ENCODE measurements at places on chromosomes 7 and 10. TPM values are rescaled to one million over a fixed set of nuclear protein-coding genes. Genes with fewer than 3 reads are reported as not detected.

DNA sequence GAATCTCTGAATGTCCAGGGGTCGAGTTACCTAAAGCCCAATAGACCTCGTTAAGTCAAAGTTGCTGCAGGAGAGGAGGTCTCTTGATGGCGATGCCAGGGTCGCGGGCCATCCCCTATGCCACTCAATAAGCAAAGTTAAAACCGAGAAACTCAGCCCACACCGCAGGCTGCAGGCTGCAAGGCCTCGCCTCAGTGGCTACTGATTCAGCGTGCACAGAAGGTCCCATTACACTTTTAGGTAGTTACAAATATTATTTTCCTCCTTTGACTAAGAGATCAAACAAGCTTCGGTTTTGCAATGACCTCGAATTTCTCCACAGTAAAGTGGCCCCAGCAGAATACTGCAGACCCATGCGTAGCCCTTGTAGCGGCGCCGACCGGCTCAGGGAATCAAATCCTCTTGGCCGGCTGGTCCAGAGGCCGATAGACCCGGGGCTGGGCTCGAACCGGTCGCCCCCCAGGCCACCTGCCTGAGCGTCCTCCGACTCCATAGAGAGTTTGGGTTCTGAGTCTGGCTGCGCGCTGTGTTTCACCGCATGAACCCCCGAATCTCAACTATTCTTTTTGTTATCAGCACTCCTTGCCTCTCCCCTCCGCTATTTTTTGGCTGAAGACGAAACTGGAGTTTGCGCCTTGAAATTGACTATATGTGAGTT lies 2.3 kb downstream of the C1QL3 start:
- DNase-seq, result peak; percentile 7

DNA sequence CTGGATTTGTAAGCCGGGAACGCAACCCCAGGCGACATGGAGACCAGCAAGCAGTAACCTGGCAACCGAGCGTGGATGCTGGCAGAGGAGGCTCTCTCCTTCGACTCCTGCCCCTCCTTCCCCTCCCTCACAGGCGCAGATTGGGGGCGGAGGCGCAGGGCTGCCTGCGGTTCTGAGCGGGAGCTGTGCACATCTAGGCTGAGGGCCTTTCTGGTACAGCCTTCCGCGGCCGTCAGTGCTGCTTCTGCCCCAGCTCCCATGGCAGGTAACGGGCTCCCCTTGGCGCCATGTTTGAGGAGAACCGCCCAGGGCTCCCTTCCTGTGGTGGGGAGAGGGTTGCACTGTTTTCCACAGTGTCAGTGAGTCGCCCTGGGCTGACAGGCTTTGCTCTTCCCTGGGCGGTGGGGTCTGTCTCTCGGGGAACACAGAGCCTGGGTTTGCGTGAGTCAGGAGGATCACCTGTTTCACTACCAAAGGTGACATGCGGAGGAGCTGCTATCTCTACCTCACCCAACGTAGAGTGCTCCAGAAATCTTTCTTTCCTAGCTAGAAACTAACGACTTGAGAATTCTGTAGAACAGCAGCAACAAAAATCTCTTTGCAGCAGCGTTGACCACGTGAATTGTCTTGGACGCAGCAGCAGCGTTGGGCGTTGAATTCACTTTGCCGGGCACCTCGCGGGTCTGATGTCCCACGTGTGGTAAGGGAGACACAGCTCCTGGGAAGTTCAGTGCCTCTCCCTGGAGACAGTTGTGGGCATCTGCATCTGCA lies 154.8 kb upstream of the COBL start:
- no peak for DNase-seq

GRCh38 chr10:22657566-22658225 lies 56.7 kb downstream of the PIP4K2A start:
- DNase-seq, result no peak

Gene RBM20
- under 0.01 TPM for total RNA-seq

GRCh38 chr7:106054156-106054910 lies 57.8 kb downstream of the SYPL1 start:
- DNase-seq, result no peak

Gene RTKN2
- total RNA-seq, result not detected

DNA sequence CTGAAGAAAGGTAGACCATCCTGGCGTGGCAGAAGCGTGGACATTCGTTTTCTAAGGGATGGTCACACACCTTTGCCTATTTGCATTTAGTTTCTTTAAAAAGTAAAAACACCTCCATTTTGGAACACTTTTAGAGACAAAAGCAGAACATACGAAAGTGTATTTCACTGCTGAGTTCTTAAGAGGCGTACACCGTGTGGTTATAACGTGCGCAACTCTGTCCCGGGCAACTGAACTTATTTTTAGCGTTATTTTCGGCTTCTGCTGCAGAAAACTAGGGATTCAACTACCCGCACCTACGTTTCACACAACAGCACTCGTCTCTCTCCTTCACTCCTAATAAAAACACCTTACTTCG lies 557 bp upstream of the LSM8 start:
- DNase-seq, result no peak

Gene MLXIPL
- total RNA-seq, result 102 TPM

GRCh38 chr10:70283445-70284399 lies at the start of gene NPFFR1:
Gene NPFFR1, minus strand, starts transcription at chr10:70284004. Its CDS starts 328 bp downstream, at chr10:70283676.
- peak; percentile 54 for DNase-seq

DNA sequence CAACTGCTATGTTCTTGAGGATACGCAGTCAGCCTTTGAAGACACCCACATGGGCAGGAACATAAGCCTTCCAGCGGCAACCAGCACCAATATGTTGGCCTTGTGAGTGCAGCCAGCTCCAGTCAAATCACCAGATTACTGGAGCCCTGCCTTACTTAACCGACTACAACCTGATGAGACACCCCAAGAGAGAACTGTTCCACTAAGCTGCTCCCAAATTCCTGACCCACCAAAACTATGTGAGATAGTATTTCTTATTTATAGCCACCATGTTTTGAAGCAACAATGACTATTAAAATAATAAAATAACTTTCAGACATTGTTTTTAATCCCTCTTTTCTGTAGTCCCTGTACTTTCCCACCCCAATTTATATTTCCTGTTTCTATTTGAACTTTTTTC lies 179.6 kb downstream of the ADK start:
- DNase-seq, result no peak

DNA sequence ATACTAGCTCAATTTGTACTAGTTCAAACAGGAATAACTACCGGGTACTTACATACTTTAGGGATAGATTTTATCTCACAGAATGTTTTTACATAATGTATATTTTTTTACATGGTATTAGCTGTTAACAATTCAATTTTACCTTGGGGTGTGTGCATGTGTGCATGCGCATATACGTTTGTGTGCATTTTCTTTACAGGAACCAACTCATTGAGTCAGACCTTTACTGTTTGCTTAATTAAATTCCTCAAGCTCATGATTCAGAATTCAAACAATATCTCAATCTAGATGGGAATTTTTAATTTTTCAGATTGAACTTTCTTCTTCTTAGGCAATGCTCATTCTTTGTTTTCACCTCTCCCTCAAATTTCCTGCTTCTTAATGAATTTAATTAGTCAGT lies 24.7 kb upstream of the WASL start:
- DNase-seq, result no peak

- no peak for DNase-seq
These were observed 83.9 kb downstream of the MKX start for GRCh38 chr10:27661514-27662286.

DNA sequence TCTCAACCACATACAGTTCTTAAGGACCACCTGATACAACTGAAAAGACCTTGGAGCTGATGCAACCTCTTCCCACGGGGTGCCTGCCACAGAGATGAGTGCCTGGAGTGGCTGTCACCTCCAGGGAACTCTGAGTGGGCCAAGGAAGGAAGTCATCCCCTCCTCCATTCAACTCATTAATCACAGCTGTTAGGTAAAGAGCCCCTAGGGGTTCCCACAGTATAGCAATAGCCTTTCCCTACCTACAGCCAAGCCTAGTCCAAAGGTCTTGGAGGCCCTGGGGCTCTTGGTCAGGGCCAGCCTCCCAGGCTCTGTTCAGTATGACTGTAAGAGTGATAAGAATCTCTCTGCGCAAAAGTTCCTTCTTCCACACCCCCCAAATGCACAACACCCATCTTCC lies 70.4 kb upstream of the NFE2L3 start:
- DNase-seq, result peak; percentile 47

- peak; percentile 84 for DNase-seq
These were observed 81.9 kb upstream of the CALN1 start for GRCh38 chr7:72493850-72494661.

DNA sequence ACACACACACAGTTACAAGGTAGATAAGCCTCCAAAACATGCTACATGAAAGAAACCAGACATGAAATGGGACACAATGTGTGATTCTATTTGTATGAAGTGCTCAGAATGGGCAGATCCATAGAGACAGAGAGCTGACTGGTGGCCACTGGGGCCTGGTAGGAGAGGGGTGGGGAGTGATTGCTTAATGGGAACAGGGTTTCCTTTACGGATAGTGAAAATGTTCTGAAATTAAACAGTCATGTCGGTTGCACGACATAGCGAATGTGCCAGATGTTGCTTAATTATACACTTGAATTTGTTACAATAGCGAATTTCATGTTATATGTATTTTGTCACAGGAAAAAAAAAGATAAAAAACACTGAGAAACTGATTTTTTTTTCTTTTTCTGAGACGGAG lies 122.3 kb downstream of the SPDYE5 start:
- DNase-seq, result no peak

DNA sequence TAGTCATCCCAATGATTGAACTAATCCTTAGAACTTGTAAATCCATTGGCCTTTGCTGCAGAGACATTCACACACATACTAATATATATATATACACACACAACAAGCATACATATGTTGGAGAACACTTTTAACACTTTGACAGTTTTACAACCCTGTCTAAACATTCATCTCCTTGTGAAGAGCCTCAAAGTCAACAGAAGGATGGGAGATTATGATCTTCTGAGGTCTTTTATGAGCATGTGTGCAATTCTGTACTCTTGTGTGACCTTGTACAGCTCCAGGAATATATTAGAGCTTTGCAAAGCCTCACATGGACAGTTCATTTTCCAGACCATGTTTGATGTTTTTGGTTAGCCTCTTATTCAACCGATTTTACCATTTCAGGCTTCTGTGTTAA lies 589.0 kb downstream of the NXPH1 start:
- DNase-seq, result no peak

DNA sequence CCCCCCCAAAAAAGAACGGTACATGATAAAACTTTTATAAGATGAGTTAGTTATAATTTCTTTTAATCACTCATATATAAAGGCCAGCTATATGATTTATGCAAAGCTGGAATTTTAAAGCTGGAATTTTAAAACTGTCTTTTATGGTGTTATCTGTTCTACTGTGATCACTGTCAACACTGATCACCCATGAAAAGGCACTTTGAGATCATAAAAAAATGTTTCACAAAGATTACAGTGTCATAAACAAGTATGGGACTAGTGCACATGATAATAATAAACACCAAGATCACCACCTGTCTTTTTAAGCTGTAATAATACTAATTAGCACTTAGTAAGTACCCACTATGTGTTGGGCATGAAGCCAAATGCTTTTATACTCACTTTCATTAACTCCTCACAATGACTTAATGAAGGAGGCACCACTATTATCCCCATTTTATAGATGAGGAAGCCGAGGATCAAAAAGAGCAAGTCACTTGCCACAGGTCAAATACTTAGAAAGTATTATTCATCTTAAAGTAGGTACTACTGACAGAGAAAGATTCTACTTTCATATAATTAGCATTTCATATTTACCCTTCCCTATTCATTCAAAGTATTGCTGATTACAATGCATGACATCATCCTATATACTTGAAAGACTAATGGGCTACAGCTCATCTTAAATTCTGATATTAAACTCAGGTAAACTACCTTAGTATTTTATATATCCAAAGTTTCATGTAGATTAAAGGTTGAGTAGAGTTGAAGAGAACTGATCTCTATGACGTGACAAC lies 8.3 kb upstream of the RHOBTB1 start:
- DNase-seq, result no peak

DNA sequence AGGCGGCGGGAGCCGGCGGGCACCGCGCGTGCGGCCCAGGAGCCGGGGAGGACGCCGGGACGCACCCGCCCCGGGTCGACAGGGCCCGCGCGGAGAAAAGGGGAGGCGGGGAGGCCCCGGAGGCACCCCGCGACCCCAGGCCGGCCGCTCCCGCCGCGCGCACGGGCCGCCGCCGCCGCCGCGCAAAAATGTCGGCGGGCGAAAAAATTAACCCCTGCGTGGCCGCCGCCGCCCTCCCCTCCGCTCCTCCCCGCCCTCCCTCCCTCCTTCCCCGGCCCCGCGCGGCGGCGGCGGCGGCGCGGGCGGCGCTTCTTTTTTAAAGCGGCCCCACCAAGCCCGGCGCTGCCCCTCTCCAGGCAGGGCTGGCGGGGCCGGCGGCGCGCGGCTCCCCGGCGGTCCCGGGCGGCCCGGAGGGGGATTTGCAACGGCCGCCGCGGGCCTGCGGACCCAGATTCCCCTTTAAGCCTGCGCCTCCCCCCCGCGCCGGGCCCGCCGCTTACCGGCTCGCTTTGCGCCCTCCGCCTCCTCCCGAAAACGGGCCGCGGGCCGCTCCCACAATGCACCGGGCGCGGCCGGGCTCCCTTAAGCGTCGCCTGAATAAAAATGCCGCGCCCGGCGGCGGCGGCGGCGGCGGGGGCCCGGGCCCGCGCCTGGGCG lies 465 bp downstream of the SEPHS1 start:
- peak; percentile 85 for DNase-seq

- DNase-seq, result no peak
These were observed 4.4 kb upstream of the PPP2R2D start for GRCh38 chr10:131896403-131896802.

Gene PRSS37
- not detected for total RNA-seq

- DNase-seq, result no peak
These were observed 284.5 kb upstream of the KLF6 start for GRCh38 chr10:4069491-4069890.

DNA sequence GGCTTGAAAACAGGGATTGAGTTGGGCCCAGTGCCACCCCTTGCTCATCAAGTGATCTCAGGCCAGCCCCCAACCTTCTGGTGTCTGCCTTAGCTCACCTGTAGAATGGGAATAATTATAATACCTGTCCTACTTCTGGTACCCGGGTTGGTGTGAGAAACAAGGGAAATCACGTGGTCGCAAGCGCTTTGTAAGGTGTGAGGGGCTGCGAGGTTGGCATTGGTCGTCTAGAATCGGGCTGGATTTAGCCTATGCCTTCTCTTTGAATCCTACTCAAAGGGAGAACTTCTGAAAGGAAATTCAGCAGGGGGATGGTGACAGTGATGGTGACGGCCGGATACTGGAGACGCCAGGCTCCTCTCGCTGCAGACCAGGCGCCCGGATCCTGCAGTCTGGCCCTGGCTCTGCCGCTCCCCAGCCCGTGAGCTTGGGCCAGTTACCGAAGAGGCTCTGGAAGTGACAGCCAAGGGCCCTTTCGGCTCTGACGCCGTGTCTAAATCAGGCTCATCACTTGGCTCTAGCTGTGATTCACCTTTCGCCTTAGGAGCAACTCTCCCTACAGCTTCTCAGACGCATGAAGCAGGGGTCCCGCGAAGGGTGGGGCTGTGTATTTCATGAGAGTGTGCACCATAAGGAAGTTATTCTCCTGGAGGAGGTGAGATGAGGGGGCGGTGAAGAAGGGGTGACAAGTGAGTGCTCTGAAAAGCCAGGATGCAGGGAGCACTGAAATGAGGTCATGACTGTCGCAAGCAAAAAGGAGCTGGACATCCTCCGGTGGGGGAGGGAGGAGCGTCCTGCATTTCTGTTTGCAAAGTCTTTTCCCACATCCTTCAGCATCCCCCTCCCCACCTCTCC lies 4.0 kb upstream of the CREB5 start:
- no peak for DNase-seq

- no peak for DNase-seq
These were observed 1169.0 kb downstream of the REEP3 start for GRCh38 chr10:64690194-64690593.

Gene ANKRD30A
- not detected for total RNA-seq

- no peak for DNase-seq
These were observed 57.9 kb downstream of the FOXL3 start for GRCh38 chr7:347644-348479.
